HT1080 (cell line): ENCODE measurements at places on chromosomes 5 and 9.

GRCh38 chr5:97508864-97509263 is 325.8 kb upstream of the RIOK2 start:
- no peak for DNase-seq

GRCh38 chr9:134336924-134337323 is 10.7 kb downstream of the RXRA start:
- no peak for DNase-seq

- peak; percentile 63 for DNase-seq
These were observed 203.9 kb downstream of the FRMD3 start for GRCh38 chr9:83334320-83334719.

DNA sequence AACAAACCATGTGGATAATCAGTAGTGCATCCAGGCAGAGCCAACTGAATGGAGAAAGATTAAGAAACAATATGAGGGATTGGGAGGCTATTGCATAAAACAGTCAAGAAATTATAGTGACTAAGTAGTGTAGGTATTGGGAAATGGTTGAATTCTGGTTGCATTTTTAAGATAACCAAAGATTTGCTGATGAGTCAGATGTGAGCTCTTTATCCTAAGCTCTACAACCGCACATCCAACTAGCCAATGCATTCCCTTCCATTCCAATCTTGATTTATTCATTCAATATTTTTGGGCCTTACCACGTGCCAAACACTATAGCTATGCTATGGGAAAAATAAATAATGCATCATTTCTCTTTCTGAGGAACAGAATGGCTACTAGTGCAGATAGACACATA is 524.5 kb upstream of the RGMB start:
- DNase-seq: peak; percentile 78

- peak; percentile 92 for DNase-seq
These were observed 296.6 kb upstream of the FBXL7 start for GRCh38 chr5:15203376-15203775.
